Sigmoid colon (tissue), 7 donors: ENCODE measurements at places on chromosomes 7 and 10. TPM values are rescaled to one million over a fixed set of nuclear protein-coding genes. Genes with fewer than 3 reads are reported as not detected.

DNA sequence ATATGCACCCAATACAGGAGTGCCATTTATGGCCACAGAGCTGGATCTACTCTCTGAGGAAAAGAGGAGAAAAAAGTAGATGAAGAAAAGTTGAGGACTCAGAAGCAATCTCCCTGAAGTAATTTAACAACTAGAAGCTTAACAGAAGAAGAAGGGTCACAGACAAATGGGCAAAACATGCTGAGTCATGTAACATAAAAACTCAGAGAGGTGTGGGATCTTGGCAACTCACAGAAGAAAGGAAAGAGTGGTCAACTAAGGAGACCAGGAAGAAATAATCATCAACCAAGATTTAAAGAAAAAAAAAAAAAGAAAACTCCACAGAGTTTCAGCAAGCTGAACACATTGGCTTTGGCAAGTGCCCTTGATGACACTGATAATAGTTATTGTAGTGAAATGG, 51.8 kb upstream of the BET1 start:
- H3K4me1 ChIP-seq, result no peaks in the 10 kb centered on the region
- H3K4me3 ChIP-seq, result no peak overlapping the region
- no peak for DNase-seq
- no peak overlapping the region for H3K27ac ChIP-seq

GRCh38 chr10:118291122-118291521, 51.0 kb downstream of the FAM204A start:
- H3K36me3 ChIP-seq, result no peaks in the 10 kb centered on the region
- H3K27ac ChIP-seq, result no peak overlapping the region
- DNase-seq, result no peak
- no peak overlapping the region for H3K4me3 ChIP-seq
- no peaks in the 10 kb centered on the region for H3K27me3 ChIP-seq

DNA sequence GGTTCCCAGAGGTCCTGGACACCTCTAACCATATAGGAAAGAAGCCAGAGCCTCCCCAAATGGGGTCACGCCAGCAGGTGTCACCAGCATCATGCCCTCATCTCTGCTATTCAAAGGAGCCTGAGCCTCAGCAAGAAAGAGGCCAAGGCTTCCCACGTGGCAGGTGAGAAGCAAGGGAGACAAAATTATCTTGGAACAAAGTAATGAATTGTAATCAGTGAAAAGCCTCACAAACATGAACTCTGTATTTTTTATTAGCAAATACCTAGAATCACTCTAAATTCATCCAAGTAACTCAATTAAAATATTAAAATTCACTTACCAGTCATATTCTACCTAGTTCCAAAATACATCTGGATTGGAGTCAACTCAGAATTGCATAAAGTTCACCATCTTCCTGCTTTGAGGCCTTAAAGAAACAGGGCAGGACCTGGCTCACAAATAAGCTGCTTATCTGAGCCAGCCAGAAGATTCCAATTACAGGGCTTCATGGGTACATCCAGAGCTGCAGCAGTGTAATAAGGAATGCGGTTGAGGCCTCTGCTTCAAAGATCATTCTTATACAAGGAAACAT, 68.7 kb downstream of the SGMS1 start:
- DNase-seq, result no peak
- no peaks in the 10 kb centered on the region for H3K36me3 ChIP-seq
- H3K4me3 ChIP-seq, result no peak overlapping the region

Gene GPC2
- polyA plus RNA-seq, result not detected

Gene PTPRE
- 5.1 TPM for polyA plus RNA-seq

DNA sequence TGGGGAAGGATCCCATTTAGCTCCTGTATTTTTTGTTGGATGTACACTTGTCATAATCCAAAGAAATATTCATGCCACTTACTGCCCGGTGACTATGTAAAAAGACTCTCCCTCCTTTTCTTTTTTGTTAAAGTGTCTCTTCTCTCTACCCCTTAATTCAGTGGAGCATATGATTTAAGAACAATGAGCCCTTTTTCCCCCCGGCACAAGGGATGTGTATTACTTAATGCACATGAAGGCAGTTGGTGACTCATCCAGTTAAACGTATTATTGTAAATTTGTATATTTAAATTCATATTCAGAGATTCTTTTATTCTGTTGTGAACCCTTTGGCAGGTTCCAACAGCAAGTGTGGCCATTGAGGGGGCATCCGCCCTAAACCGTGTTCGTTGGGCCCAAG, 241.9 kb downstream of the SLC25A13 start:
- DNase-seq, result no peak
- no peak overlapping the region for H3K27ac ChIP-seq

- H3K36me3 ChIP-seq, result no peaks in the 10 kb centered on the region
- H3K4me3 ChIP-seq, result no peak overlapping the region
- H3K27ac ChIP-seq, result no peak overlapping the region
- DNase-seq, result no peak
Observed at GRCh38 chr7:27248911-27249723, 6.5 kb downstream of the EVX1 start.

DNA sequence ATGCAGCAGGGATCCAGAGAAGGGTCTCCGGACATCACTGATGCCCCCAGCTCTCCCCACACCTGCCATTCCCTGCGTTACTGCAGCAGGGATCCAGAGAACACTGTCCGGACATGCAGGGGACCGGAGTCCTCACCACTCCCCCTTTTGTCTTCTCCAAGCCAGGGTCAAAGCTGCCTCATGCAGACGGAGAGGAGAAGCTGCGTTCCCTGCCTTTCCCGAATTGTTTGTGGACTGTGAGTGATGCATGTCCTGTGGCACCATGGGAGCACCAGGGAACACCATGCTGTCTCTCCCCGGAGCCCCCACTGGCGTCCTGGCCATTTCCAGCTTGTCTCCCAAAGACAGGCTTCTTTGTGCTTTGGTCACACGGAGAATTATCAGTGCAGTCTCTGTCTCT, 599.7 kb downstream of the PTPRN2 start:
- H3K4me1 ChIP-seq, result no peaks in the 10 kb centered on the region
- H3K27me3 ChIP-seq, result no peaks in the 10 kb centered on the region
- no peak for DNase-seq
- H3K27ac ChIP-seq, result no peak overlapping the region

DNA sequence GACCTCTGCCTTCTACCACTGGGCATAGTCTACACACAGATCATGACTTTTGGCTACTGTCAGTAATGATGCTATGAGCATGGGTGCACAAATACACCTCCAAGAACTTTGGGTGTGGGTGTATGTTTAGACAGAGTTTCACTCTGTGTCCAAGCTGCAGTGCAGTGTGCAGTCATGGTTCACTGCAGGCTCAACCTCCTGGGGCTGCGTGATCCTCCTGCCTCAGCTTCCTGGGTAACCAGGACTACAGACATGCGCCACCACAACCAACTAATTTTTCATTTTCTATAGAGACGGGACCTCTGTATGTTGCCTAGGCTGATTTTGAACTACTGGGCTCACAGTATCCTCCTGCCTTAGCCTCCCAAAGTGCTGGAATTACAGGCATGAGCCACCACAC, 194.4 kb downstream of the NSUN6 start:
- no peak overlapping the region for H3K27ac ChIP-seq
- H3K27me3 ChIP-seq, result no peaks in the 10 kb centered on the region
- no peak for DNase-seq
- H3K36me3 ChIP-seq, result no peaks in the 10 kb centered on the region
- no peak overlapping the region for H3K4me3 ChIP-seq
